ENCODE measurements at places on chromosomes 2 and 18.

- no peak for DNase-seq
These were observed 555.2 kb downstream of the STK39 start for GRCh38 chr2:167692191-167692590.

- no peak for DNase-seq
These were observed 139.0 kb downstream of the UXS1 start for GRCh38 chr2:106054880-106055655.

DNA sequence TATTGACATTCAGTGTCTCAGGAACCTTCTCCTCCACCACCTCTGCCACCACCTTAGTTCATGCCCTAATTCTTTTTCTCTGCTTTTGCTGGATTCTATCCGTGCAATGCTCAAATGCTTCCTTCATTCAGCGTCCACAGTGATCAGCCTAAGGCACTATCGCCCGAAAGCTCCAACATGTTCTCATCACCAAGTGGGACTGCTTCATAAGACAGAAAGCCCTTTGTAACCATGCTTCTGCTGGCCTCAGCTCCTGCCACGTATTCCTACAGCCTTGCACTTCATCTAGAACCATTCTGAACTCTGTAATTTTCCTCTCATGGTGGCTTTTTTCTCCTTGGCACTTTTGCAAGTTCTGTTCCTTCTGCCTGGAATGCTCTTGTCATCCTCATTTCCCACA is 222.9 kb downstream of the HNMT start:
- no peak for DNase-seq

DNA sequence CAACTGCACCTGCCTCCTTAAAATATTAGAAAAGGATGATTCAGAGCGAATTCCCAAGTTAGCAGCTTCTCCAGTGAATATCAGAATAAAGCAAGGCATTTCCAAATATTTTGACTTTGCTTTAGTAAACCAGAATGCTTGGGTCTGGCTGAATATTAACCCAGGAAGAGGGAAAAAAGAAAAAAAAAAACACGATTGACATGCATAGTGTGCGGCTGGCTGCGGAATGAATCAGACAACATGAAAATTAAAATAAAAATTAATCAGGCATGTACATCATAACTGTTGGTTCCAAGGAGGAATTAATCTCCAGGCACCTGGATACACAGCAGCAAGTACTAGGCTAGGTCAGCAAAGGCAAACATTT is 105.8 kb upstream of the NCKAP5 start:
- DNase-seq, result no peak

GRCh38 chr2:160426604-160427003 is 67.0 kb downstream of the RBMS1 start:
- DNase-seq, result no peak

DNA sequence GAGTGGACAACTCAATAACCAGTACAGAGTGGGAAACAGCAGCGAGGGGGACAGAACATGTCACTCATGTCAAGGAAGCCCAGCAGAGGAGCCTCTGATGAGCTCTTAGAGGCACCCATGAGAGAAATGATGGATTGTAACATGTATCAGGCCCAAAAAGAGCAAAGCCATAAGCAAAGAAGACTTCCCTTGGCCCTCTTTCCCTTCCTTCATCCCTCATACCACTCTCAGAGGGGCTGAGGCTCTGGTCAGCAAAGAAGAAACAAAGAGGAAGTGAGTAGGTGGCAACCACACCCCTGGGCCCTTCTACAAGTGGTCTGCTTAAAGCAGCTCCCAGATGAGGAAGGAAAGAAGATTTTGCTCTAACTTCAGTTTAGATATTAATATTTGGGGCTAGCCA is 112.8 kb downstream of the CDC42EP3 start:
- DNase-seq, result no peak

DNA sequence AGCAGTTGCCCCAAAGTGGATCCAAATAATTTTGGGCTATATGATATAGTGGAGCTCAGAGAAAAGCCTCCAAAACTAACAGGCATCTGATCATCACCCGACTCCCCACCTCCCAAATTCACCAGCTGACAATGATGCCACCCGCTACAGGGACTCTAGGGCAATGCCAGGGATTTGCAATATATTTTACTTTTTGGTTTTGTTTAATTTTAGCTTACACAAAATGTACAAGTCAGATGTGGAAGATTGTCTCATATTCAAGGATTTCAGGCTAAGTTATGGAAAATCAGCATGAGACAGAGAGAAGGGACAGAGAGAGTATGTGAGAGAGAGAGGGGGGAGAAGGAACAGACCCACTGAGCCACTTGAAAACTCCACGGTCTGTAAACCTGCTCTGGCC is 187.4 kb downstream of the TMEM247 start:
- no peak for DNase-seq

GRCh38 chr2:60295636-60295962 is 257.9 kb downstream of the BCL11A start:
- no peak for DNase-seq

DNA sequence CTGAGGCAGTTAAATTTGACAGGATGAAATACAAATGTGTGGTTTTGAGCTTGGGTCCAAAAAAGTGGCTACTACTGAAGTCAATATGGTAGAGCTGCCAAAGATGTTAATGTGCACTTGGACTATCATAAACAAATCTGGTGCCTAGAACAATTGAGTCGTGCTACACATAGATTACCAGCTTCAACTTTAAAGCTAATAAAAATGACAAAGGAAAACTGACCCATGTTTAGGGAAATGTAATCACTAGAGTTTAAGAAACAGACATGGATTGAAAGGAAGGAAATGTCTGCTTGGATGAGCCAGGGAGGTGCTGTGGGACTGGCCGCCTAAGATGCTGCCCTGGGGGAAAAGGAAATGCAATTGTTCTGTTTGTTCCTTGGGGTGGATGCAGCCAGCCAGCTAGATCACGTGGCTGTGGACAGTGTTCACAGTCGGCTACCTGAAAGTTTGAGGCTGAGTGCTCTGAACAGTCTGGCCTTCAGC is 36.6 kb downstream of the CYB5A start:
- DNase-seq, result no peak

DNA sequence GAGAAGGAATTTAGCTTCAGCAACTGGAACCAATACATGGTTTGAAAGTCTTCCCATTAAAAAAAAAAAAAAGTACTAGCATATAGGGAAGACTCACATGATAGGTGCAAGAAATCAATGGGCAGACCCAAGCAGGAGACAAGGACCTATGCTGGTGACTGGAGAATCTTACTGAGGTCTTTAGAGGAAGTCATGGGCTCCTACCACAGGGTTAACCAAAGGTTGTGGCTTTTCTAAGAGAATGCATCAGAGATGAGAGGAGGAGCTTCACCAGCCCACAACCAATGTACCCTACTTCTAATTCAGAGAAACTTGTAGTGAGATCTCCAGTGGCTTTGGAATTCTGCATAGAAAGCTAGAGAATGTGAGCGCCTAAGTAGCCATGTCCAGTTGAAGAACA is 207.4 kb downstream of the NCKAP5 start:
- DNase-seq, result no peak

- DNase-seq, result no peak
These were observed 345.5 kb downstream of the SETBP1 start for GRCh38 chr18:45026162-45026561.

- DNase-seq, result no peak
These were observed 20.9 kb downstream of the MEMO1 start for GRCh38 chr2:31989946-31990345.

- no peak for DNase-seq
These were observed 258.8 kb upstream of the NRXN1 start for GRCh38 chr2:51290725-51291124.

- no peak for DNase-seq
These were observed 14.0 kb downstream of the STRADB start for GRCh38 chr2:201465524-201465971.

GRCh38 chr18:11369556-11369955 is 220.2 kb upstream of the PIEZO2 start:
- DNase-seq, result no peak

DNA sequence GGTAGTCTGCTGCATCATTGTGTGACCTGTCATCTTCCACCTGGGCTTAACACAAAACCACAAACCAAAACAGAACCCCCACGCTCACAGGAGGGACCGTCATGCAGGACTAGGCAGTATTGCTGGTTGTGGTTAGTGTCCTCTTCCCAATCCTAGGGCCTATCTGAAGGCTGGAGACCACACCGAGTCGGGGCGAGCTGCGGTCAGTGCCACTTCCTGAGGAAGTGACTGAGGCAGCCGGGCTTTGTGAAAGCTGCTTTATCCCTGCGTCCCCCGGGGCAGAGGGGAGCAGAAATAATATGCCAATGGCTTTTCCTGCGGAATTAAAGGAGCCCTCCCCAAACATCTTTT is 22.9 kb downstream of the ZNF532 start:
- no peak for DNase-seq

GRCh38 chr2:73859721-73860586 is 31.2 kb downstream of the STAMBP start:
- DNase-seq, result no peak

DNA sequence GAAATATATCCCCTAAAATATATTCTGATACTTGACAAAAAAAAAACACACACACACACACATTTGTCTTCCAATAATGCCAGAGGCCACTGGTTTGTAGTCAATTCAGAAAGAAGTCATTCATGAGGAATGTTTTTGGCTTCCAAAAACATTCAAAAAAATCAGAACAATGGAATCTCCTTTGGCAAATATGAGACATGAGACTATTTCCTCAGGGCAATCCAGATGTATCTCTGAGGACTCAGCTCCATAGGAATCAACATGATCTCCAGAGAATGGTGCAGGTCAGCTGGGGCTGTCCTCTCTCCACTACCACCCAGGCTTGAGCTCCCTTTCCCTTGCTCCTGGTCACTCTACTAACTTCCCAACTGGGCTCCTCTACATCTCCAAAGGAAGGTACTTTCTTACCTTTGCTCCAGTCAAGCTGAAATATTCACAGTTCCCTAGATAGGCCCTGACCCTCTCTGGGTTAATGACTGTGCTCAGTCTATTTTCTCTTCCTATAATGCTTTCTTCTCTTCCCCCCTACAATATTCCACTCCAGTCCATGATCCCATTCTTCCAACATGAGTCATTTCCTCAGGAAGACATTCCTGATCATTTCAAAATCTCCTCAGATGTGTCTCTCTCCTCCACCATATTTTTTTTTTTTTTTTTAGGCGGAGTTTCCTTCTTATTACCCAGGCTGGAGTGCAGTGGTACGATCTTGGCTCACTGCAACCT is 145.3 kb downstream of the C1D start:
- DNase-seq, result no peak

- DNase-seq, result no peak
These were observed 40.3 kb upstream of the YPEL5 start for GRCh38 chr2:30106543-30106942.

DNA sequence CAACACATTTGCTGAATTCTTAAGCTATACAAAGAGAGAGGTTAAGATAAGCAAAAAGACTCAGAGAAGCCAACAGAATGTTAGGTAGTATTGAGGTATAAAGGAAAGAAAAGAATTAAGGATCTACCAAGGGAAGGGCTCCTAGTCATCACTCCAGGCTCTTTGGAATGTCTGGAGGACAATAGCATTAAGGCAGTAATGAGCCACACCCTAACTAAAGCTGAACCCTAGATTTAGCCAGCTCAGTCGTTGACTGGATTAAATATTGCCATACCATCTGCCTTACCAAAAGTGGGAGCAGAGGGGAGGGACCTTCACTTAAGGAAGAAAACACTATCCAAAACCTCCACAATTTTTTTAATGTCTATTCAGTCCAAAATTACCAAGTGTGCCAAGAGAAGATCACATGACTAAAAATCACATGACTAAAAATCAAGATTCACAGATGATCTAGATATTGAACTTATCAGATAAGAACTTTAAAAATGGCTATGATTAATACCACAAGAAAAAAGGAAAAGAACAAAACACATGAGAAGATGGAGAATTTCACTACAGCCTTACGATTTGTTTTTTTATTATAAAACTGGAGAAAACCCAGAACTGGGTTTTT is 59.7 kb downstream of the EXOC6B start:
- no peak for DNase-seq

DNA sequence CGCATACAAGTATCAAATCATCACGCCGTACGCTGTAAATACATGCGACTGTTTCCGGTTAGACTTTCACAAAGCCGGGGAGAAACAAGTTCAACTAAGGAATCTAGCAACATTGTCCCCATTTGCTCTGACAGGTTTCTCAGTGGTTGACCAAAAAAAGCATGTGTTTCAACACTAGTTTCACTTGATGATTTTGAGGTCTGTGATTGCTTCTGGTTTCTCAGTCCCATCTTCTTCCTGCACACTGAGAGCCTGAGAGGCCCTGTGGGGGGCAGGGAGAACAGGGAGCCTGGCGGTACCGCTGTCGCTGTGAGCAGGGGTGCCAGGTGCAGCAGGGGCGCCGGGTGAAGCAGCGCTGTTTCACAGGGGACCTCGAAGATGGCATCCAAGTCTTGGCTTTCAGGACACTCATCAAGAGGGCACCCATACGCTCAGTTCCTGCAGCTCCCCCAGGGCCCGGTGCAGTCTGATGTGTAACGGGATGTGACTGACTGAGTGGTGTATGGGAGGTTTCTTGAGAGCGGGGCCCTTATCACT is 270.9 kb downstream of the TWIST2 start:
- DNase-seq, result no peak

DNA sequence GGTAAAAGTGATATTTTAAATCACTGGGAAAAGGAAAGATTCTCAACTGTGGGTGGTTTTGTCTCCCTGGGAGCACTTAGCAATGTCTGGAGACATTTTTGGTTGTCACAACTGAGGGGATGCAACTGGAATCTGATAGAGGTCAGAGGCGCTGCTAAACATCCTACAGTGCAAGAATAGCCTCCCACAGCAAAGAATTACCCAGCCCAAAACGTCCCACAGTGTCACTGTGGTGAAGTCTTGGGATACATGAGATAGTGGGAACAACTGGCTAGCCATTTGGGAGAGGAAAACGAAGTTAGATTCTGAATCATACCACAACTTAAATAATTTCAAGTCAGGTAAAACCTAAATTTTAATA is 36.4 kb upstream of the NT5DC4 start:
- DNase-seq, result no peak
